Stimulated activated CD4-positive, alpha-beta T cell treated with anti-CD3 and anti-CD28 coated beads, Interleukin-2, amount 100 ng/mL, for 48 hours (primary cell): ENCODE measurements at places on chromosomes 11 and 22.

DNA sequence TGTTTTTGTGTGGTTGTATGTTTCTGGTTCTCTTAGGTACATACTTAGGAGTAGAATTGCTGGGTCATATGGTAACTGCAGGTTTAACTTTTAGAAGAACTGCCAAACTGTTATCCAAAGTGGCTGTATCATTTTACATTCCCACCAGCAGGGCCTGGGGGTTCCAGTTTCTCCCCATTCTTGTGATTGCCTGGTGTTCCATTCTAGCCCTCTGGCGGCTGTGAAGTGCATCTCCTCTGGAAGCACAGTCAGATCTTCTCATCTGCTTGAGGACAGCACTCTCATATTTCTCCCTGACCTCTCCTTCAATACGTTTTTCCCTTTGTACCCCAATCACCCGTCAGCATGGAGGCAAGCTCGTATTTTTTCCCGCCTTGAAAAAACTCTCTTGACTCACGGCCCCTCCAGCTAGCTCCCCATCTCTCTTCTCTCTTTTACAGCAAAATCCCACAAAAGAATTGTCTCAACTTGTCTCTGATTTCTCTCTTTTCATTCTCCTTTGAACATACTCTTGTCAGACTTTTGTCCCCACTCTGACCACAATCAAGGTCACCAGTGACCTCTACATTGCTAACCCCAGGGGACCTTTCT, 56.8 kb upstream of the THY1 start:
- DNase-seq: no peak

DNA sequence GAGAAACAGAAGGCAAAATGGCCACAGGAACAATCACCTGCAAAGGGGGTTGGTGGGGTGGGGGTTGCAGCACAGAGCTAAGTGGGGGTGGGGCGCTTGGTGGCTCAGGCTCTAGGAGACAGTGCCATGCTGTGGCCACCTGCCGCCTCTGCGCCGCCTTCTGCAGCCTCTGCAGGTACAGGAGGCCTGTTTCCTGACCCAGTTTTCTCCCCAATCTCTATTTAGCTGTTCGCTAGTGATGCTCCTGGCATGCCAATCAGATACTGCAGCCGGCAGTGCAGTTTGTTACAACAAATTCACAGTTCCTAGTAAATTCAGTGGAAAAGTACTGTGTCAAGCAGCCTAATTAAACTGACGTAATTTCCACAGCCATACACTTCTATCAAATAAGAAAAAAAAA, 106.4 kb downstream of the SERGEF start:
- no peak for DNase-seq

DNA sequence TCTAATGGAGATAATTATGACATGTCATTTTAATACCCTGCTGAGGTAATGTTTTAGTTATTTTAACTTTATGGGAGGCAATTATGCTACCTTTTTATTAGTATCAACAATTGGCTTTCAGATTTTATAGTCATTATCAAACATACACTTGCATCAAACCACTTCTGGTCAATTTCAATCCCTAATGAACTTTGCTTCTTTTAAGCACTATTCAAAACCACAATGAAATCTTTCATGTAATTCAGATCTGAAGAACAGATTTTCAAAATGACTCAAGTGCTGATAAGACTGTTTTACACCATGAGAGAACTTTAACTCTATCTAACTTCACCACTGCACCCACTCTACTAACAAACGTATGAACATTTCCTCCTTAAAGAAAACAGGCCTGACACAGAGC, 25.9 kb upstream of the CCDC34 start:
- no peak for DNase-seq

GRCh38 chr11:45603946-45604682, 61.3 kb downstream of the CHST1 start:
- no peak for DNase-seq

DNA sequence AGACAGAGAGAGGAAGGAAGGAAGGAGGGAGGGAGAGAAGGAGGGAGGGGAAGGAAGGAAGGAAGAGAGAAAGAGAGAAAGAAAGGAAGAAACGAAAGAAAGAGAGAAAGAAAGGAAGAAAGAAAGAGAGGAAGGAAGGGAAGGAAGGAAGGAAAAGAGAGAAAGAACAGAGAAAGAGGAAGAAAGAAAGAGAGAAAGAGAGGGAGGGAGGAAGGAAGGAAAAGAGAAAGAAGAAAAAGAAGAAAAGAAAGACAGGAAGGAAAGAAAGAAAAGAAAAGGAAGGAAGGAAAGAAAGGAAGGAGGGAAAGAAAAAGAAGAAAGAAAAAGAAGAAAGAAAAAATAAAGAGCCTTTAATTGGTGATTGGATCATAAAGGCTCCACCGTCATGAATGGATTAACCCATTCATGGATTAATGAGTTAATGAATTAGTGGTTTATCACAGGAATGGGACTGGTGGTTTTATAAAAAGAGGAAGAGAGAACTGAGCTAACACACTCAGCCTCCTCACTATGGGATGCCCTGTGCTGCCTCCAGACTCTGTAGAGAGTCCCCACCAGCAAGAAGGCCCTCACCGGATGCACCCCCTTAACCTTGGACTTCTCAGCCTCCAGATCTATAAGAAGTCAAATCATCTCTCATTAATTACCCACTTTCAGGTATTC, 9.0 kb upstream of the PLAAT2 start:
- no peak for DNase-seq

DNA sequence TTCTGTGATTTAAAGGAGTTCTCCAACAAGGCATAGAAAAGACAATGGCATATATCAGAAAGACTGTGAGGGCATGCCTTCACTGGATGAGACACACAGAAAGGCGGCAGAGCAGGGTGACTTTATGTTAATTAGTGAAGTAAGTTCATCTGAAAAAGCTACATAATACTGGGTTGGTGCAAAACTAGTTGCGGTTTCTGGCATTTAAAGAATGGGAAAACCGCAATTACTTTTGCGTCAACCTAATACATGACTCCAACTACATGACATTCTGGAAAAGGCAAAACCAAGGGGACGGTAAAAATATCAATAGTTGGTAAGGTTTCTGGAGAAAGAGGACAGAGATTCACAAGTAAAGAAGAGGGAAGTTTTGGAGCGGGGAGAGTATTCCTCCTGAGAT, 5.1 kb downstream of the RFPL1 start:
- DNase-seq: no peak
